ENCODE measurements at places on chromosomes 3 and 15.
A peak's percentile ranks its signal among the peaks of the same experiment; 100 is the strongest.

DNA sequence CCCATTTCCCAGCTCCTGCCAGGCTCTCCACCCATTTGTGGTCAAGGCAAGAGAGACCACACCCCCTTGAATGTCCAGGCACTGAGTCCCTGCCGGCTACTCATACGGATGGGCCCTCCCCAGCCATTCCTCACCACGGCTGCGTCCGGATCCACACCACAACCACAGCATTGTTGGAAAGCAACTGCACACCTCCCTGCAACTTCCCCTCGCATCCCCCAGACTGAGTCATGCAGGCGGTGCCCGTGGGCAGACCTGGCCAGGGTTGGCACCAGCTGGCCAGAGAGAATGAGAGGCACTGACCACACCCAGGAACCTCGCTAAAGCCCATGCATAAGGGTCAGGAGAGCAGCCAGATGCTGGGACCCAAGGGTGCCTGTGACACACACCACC lies 30.5 kb downstream of the LOXL1 start:
- DNase-seq: peak; percentile 94

DNA sequence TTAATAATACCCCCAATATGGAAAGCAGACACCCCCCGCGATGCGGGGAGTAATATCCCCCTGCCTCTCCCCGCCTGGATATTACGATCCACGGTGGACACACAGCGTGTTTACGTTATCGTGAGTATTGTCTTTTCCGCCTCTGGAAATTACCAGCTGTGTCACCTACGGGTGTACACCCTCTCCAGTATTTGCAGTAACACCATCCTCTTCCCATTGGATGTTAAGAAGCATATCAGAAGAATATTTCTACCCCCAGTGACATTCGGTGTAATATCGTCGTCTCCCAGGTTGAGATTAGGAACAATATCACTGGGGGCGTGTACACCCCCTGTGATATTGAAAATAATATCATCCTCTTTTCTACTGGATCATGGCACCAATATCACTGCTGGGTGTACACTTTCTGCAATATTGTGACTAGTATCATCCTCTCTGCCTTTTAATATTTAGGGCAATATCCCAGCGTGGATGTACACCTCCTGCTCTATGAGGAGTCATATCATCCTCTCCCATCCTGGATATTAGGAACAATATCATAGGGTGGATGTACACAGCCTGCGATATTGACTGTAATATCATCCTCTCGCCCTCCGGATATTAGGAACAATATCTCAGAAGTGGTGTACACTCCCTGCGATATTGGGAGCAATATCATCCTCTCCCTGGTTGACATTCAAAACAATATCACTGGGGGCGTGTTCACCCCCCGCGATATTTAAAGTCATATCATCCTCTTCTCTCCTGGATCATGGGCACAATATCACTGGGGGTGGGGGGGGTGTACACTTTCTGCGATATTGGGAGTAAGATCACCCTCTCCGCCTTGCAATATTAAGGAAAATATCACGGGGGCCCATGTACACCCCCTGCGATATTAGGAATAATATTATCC lies 20.3 kb upstream of the BMF start:
- no peak for DNase-seq

GRCh38 chr3:14177580-14178246 lies 688 bp downstream of the XPC start:
- DNase-seq: no peak

DNA sequence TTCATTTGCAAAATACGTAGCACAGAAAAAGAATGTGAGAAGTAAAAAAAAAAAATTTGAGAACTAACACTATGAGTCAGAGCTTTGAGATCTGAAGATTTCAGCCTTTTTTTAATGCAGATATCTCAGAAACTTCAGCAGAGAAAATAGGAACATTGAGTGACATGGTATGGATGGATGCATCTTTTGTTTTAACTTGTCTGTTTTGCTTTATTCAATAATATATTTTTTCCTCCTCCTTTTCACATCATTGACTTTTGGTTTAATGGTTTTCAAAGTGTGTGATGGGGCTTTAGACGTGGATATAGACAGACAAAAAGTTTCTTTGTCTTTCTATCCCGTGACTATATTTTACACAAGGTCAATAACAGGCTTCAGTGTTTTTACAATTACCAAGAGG lies 426.7 kb upstream of the FRG2C start:
- no peak for DNase-seq

- no peak for DNase-seq
Measured at GRCh38 chr3:9716801-9717555, 13.3 kb downstream of the CPNE9 start.
